ENCODE measurements at places on chromosomes 2 and 18. TPM values are rescaled to one million over a fixed set of nuclear protein-coding genes. Genes with fewer than 3 reads are reported as not detected.

Gene TEKT4
- total RNA-seq: not detected

Gene ADAM23
- 9.5 TPM for total RNA-seq

Gene ALPP
- total RNA-seq: not detected

Gene USP37
- total RNA-seq: 21.2 TPM

Gene RAPGEF4
- 1.3 TPM for total RNA-seq

Gene CD8B2
- total RNA-seq: not detected

GRCh38 chr2:27306573-27307286, 1.5 kb downstream of the UCN start:
- DNase-seq: no peak

DNA sequence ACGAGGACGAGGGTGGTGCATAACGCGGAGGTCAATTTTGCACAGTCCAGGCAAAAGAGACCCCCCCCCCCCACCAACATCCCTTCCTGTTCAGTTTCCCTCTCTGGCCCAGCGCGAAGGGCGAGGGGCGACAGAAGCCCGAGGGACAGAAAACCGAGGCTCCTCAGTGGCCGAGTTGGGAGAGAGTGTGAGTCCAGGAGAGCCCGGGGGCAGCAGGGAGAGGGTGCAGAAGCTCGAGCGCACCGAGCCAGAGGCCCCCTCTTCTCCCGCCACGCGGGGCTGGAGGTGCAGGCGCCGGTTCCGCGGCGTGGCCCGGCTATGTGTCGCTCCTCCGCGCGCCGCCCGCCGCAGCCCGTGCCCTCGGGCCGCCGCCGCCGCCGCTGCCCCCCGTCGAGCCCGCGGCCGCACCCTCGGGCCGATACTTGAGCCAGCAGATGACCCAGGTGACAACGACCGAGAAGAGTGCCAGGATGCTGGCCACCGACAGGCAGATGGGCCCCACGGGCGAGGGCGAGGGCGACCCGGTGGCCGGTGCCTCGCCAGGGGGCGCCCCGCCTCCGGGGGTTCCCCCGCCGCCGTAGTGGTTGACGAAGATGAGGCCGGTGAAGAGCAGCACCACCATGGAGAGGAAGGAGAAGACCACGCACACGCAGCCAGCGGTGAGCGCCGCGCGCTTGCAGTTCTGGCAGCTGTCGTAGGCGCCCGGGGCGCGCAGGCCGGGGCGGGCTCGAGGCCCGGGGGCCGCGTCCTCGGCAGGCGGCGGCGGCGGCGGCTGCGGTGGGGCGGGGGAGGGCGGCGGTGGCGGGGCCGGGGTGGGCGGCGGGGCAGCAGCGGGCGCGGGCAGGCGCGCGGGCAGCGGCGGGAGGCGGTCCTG, 20.2 kb upstream of the PAX3 start:
- peak; percentile 13 for DNase-seq

DNA sequence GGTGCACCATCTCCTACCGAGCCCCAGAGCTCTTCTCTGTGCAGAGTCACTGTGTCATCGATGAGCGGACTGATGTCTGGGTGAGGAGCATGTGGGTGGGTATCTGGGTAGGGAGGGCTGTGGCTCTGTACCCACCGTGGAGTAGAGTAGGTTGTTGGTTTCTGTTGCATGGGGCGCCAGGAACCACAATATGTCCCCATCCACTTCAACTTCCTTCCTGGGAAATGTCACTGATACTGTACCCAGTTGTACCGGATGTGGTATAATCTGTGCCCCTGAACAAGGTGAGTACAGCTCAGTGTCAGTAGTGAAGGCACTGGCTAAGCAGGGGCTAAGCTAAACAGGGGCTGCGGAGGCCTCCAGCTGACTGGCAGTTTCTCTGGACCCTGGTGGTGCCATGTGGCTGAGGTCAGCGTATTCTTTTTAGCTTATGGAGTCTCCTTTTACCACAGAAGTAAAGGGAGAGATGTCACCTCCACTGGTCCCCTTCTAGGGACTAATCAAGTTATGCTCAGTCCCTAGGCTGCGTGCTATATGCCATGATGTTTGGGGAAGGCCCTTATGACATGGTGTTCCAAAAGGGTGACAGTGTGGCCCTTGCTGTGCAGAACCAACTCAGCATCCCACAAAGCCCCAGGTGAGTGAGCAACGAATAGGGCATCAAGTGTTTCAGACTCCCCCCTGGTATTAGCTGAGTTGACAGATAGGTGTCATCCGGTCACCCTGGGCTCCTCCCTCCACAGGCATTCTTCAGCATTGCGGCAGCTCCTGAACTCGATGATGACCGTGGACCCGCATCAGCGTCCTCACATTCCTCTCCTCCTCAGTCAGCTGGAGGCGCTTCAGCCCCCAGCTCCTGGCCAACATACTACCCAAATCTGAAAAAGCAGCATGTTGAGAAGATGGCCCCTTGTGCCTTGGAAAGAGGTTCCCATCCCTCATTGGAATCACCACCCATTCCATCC, 2.7 kb downstream of the STK16 start:
- DNase-seq: no peak

DNA sequence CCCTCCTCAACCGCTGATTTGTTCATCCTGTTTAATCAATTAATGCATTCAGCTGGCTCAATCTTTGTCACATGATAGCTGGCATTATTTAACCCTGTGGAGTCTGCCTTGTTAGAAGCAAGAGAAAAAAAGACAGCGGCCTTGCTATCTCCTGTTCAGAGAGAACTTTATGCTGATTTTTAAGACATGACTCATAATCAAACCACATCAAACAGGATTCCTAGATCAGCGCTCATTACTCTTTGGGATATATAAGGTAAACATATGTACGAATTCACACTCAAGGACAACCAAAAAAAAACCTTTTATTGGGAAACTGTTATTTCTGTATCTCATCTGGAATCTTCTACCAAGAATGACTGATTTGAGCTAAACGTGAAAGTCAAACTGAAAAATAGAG, 195.1 kb downstream of the C1D start:
- peak; percentile 22 for DNase-seq

GRCh38 chr2:133326652-133327397, 241.4 kb downstream of the NCKAP5 start:
- peak; percentile 69 for DNase-seq

- peak; percentile 73 for DNase-seq
Observed at GRCh38 chr2:127637725-127638252, 8.2 kb upstream of the GPR17 start.

GRCh38 chr2:118292991-118293390, 204.7 kb downstream of the INSIG2 start:
- no peak for DNase-seq

DNA sequence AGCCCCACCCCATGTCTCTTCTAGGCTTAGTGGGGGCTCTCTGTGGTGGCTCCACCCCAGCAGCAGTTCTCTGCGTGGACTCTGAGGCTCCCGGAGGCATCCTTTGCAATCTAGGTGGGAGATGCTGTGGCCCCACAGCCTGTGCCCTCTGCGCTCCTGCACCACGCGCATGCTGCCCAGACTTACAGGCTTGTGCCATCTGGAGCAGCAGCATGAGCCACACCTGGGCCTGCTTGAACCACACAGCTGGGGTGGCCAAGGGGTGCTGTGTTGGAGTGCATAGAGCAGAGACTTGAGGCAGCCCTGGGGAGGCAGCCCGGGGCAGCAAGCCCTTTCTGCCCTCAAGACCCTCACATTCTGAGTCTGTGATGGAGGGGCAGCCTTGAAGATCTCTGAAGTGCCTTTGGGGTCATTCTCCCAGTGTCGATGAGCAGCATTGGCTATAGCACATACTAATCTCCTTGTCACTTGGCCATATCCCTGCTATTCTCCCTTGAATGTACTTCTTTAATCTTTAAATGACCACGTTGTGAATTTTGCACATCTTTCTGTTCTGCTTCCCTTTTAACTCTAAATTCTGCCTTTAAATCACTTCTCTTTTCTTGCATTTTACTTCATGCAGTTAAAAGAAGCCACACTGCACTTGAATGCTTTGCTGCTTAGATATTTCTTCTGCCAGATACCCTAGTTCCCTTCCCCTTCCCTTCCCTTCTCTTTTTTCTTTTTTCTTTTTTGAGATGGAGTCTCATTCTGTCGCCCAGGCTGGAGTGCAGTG, 62.4 kb downstream of the NCAPH start:
- no peak for DNase-seq

DNA sequence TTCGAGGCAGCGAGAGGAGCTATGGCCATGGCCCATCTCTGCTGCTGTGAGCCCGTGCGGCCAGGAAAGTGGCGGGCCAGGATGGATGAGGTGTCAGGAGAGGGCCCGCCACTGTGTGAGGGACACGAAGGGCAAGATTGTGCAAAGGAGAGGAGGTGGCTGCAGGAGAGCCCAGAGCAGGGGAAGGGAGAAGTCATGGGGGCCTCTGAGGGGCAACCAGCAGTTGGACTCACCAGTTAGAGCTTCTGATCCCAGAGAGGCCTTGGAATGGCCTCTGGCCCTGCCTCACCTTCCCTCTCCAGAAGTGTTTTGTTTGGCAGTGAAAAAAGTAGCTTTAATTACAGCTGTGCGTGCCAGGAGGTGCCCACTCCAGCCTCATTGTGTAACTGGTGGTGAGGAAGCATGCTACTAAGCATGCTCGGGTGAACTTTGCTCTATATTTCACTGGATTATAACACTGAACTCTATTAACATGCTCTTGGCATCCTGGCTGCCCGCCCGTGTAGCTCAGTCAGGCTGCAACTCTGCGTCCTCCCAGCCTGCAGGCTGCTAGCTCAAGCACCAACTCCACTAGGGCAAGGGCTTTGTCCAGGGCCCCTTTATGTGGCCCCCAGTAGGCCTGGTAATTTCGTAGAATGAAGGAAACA, 34.2 kb downstream of the IMPA2 start:
- DNase-seq: peak; percentile 19

- peak; percentile 76 for DNase-seq
Observed at GRCh38 chr2:42086500-42086953, 38.7 kb downstream of the PKDCC start.

DNA sequence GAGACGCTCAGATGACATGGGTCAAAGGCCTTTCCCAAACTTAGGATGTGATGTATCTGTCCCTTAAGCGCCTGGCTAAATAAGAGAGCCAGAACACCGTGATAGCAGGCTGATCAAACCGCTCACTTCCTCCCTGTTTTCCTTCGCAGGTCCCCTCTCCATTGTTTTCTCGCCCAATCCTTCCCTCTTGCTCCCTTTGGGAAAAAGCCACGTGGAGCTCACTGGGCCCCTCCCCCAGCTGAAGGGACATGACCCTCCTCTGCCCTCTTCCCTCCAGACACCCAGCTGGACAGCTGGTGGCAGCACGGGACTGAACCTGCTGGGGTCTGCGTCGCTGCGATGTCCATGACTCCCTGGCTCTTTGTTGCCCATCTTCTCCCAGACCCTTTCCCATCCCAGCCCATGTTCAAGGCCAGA, 201.7 kb downstream of the TNS1 start:
- DNase-seq: no peak

DNA sequence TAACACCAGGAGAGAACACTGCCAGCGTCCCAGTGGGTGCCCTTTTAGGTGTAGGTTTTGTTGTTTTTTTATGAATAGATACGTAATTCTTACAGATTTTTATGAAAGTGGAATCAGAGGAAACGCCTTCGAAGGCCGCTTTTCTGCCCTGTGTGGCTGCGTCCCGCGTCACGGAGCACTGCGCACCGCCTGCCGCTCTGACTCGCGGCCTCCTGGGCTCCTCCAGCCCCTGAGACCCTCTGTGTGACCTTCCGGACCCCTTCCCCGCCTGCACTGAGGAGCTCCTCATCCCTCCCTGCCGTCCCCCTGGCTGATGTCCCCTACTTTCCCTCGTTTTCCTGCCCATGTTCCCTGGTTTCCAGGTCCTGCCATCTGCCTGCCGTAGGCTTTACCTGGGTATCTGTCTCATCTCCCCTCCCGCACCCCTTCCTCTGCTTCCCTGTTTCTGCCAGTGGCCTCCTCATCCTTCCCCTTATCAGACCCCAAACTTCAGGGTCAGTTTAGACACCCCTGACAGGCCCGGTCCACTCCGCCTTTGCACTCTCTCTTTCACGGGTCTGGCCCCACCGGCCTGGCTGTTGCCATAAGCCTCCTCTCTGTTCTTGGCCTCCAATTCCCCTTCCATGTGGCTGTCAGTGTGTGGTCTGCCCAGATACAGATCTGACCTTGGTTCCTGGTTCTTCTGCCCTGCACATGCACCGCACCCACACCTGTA, 32.7 kb downstream of the PDIA6 start:
- DNase-seq: no peak

GRCh38 chr2:151192681-151193080, 69.0 kb downstream of the RBM43 start:
- no peak for DNase-seq

DNA sequence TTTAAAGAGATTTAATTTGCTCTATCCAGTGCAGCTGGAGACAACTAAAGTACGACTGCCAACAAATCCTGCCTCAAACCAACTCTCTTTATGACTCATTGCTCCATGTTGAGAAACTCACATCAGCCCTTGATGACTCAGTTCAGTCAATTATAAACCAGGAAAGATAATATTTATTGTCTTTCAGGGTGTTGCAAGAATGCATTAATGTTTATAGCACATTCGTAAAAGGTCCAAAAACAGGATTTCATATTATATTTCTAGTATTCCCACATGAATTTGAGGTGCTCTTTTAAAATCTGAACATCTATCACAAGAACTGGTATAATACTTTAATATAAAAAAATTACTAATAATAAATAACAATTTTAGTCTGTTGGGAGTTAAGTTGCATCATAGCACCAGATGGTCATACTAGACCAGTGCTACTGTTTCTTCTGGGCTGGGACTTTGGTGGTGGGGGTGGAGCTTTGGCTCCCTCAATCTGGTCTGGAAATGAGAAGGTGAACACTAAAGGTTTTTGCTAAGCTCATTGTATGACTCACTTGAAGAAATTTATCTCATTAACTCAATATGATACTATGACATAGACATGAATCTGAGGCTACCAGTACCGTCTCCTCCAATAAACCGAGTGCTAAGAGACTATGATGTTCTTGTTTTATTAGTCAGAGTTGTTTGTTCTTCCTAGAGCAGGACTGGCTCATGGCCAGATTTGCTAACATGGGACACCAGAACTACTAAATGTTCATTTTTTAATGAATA, 26.6 kb upstream of the MAP3K20 start:
- DNase-seq: peak; percentile 98

- DNase-seq: no peak
Observed at GRCh38 chr2:77397763-77398162, 124.4 kb downstream of the LRRTM4 start.

DNA sequence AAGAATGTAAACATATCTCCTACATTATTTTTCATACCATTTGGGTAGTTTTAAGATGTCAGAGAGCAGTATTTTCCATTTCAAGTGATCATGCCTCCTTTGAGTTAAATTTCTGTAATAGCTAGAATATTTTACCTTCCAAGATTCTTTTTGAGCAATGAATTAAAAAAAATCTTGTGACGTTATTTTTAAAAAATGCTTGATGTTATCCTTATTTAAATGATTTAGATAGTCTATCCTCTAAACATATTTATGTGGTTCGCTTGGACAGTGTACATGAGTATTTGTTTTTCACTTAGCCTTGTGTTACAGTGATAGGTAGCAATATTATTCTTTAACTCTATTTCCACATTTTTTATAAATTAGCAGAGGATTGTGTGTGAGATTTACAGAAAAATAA, 639.2 kb upstream of the CDH2 start:
- peak; percentile 22 for DNase-seq

GRCh38 chr2:7133521-7133920, 216.3 kb downstream of the RNF144A start:
- no peak for DNase-seq

GRCh38 chr2:47255794-47256193, 100.7 kb upstream of the STPG4 start:
- no peak for DNase-seq

- no peak for DNase-seq
Observed at GRCh38 chr2:186879312-186879711, 30.3 kb upstream of the ZSWIM2 start.

GRCh38 chr2:105404736-105405135, 5.9 kb upstream of the FHL2 start:
- no peak for DNase-seq

- peak; percentile 53 for DNase-seq
Observed at GRCh38 chr2:100018341-100019193, 123.8 kb downstream of the AFF3 start.

- no peak for DNase-seq
Observed at GRCh38 chr2:200357845-200358244, 51.4 kb downstream of the SPATS2L start.

Measured in fibroblast of villous mesenchyme (primary cell).